ENCODE measurements at places on chromosomes 3 and 15.

DNA sequence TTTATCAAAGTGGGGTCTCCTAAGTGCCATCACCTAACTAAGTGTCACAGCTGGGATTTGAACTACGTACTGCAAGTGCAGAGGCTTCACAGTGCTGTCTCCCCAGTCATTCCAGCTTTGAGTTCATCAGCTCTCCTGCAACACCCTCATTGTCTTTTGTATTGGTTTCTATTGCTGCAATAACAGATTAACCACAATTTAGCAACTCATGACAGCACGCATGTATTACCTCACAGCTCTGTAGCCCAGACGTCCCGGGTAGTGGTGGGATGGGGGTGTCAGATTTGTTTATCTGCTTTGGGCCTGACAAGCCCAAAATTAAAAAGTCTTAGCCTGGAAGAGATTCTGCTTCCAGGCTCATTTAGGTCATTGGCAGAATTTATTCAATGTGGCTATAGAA is 220.5 kb upstream of the LRRN1 start:
- DNase-seq, result no peak

- no peak for DNase-seq
Observed at GRCh38 chr3:17179381-17180205, 294.8 kb downstream of the PLCL2 start.

DNA sequence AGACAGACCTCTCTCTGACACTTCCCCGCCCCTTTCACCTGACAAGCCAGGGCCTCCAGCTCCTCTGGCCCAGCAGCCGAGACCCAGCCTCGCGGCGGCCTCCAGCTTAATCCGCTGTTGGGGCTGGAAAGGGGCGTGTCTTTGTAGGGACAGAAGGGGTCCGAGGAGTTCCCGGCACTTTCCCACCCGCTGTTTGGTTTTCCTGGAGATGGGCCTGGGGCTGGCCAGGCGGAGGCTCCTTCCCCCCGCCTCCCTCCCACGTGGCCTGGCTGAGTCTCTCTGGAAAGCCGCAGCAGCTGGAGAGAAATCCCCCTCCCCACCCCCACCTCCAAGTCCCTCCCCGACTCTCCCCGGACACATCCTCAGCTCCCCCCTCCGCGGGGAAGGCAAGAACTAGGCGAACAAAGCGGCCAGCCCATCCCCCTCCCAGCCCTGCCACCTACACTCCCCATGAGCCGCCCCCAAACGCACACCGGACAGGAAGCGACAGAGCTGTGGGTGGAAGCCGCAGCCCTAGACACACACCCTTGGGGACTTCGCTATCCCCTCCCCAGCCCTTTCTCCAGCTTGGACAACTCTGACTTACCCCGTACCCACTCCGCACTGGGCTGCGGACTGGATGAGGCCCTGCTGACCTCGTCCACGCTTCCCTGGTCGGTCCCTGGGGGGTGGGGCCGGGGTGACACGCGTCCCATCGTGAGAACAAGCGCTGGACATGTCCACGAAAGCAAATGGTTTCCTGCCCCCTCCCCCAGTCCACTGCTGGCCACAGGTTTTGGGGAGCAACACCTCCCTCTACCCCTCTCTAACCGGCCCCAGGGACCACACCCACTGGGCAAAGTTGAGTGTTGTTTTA is 1.2 kb downstream of the IGDCC4 start:
- DNase-seq, result peak; percentile 61

DNA sequence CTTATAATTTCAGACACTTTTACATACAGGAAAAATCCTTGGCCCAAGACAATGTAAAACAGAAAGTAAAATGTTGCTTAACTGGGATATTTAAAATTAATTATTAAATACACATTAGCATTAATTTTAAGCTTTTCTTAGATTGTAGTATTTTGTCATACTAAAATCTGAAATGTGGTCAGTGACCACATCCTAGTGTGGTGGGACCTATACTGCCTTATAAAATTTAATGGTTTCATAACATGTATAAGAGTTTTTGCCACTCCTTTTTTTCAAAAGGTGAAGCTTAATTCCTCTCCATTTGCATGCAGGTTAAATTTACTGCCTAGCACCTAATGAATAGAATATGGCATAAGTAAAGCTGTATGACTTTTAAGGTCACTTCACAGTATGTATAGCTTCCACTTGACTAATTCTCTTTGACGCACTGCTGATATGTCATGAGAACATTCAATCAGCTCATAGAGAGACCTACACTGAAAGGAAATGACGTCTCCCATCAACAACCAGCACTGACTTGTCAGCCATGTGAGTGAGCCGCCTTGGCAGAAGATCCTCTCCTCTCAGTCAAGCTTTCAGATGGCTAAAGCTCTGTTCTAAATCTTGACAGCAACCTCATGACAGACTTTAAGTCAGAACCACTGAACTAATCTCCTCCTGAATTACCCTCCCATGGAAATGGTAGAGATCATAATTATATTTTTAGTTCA is 847.8 kb downstream of the SI start:
- no peak for DNase-seq

DNA sequence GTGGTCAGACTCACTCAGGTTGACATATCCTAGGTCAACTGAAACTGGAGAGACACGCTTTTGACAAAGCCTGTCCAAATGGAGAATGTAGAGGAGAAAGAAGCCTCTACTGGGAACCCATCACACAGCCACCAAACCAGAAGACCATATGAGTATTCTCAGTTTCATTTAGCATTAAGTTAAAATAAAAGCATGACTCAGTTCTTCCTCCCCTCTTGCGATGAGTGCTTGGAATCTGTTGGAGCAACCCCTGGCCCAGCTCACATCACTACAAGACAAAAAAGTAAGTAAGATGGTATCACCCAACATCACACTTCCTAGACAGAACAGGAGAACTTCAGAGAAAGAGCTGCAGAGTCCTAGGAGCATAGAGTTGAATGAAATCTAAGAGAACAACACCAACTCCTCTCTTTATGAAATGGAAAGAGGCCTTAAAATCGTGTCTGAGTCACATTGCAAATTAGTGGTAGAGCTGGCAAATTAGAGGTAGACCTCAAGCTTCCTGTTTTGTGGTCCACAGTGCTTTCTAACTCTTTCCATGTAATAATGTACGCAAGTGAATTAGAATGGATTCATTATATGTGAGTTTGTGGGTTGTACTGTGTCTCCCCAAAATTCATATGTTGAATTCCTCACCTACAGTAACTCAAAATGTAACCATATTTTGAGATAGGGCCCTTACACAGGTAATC is 51.2 kb downstream of the FGF12 start:
- DNase-seq, result no peak

- DNase-seq, result no peak
Observed at GRCh38 chr15:35305031-35305550, 220.0 kb upstream of the NANOGP8 start.

DNA sequence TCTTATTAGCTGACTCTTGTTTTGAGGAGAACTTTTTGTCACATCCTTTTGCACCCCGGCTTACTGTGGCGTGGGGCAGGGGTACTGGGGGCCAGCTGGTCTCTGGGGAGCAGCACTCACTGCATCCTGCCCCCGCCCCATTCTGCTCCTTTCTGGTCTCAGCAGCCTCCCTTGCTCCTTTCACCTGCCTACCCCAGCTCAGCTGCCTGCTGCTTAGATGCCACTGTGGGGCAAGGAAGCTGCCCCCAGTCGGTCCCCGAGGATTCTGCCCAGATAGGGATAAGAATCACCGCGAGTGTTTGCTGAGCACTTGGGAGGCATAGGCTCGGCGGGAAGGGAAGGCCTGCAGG is 32.0 kb downstream of the APBA2 start:
- DNase-seq, result no peak

- DNase-seq, result no peak
Observed at GRCh38 chr3:123006609-123007008, 21.0 kb downstream of the SEMA5B start.
